ENCODE measurements at places on chromosomes 7 and 10.
A peak's percentile ranks its signal among the peaks of the same experiment; 100 is the strongest.

DNA sequence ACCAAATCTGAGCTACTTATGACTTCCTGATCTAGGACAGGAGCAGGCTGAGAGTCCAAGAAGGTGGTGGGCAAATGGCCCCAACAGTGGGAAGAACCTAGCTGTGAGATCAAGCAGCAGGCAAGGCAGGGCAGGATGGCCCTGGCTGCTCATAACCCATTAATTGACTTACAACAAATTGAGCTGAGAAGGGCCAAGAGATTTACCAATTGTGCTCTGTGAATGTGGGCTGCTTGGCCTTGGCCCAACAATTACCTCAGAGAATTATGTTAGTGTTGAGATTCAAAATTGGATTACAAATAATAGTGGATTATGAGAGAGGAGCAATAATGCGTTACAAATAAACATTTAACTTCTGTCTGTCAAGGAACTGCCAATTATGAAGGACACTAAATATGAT lies 956.5 kb downstream of the KCNMA1 start:
- DNase-seq: no peak

DNA sequence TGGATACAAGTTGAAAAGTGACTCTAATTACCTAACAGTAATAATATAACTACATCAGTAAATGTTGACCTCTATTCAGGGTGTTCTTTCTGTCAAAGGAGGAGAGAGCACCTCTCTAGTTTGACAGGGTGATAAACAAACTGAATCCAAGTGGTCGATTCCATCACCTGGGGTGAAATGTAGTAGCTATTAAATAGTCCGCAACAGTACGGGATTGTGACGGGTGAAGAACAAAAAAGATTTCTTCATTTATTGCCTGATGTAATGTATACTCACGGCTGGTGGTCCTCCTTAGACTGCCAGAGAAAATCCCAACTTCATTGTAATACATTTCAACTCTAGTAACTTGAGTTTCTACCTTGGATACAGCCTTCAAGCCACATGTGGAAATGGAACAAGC lies 292.5 kb upstream of the CELF2 start:
- no peak for DNase-seq

GRCh38 chr10:78178940-78179339 lies 145.3 kb downstream of the RPS24 start:
- no peak for DNase-seq

- DNase-seq: no peak
Observed at GRCh38 chr10:28302012-28302637, 739 bp downstream of the MPP7 start.

DNA sequence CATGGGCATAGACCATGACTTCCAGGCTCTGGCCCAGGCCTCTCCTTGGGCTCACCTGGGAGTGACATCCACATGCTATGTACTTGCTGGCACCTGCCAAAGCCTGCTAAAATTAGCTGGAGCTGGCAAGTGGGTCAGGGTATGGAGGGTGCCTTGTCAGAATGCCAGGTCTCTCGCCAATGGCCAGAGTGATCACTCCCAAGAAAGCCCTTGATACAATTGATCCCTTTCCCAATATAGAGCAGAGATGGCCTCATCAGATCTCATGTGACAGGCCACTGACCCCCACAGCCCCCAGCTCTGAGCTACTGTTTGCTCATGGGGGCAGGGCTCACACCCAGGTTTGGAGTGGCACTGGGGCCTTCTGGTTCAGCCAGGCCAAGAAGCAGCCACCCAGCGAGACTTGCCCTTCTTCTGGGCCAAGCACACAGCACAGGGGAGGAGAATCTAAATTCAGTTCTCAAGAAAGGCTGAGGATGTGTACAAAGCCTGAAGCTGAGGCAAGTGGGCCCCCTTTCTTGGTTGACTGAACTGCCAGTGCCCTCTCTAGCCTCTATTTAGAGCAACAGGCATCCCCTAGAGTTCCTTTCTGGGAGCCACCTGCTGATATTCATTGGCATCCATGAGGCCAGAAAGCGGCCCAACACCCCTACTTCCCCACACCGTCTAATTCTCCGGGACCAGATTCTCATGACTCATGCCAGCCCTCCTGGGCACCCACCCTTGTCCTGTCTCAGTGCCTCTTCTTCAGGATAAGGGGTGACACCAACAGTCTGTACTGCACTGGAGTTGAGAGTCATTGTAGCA lies 18.9 kb upstream of the MYL7 start:
- DNase-seq: no peak

DNA sequence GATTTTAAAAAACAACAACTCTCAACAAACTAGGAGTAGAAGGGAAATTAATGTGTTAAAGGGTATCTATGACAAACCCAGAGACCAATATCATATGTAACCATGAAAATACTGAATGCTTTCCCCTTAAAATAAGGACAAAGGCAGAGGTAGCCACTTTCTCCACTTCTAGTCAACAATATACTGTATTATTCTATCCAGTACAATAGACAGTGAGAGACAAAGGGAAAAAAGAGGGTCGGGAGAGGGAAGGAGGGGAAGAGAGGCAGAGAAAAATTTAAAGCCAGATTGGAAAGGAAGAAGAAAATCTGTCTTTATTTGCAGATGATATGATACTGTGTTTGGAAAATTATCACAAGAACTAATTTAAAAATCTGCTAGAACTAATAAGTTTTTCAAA lies 39.1 kb upstream of the WDFY4 start:
- DNase-seq: no peak

DNA sequence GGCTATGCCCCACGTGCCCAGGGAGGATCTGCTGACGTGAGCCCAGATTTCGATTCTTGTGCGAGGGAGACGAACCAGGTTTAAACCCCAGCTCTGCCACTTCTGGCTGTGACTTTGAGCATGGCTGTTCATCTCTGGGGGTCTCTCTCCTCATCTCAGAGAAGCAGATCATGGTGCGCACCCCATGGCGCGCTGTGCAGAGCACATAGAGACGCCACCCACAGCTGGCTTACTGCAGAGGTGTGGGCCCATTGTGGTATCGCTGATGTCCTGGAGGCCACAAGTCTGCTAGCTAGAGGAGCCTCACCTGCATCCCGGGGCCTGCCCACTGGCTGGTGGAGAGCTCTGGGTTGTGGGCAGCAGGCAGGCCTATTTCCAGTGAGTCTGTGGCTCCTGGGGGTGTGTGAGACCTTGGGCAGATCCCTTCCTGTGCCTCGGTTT lies 140.5 kb downstream of the LHPP start:
- DNase-seq: no peak

DNA sequence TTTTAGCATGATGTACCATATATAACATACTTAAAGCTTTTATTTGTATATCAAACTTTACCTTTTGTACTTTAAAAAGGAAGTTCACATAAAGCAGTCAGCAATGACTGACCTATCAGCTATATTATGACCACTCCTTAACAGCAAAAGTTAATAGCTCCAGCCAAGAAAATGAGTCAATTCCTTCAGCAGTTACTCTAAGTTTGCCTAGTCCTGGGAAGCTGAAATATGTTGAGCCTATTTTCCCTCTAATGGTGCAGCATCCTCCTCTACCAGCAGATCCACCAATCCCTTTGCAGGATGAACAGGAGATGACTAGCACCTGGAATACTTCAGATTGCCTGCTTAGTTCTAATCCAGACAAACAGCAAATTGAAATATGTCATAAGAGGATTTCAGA lies 64.2 kb downstream of the CUL2 start:
- DNase-seq: peak; percentile 13

DNA sequence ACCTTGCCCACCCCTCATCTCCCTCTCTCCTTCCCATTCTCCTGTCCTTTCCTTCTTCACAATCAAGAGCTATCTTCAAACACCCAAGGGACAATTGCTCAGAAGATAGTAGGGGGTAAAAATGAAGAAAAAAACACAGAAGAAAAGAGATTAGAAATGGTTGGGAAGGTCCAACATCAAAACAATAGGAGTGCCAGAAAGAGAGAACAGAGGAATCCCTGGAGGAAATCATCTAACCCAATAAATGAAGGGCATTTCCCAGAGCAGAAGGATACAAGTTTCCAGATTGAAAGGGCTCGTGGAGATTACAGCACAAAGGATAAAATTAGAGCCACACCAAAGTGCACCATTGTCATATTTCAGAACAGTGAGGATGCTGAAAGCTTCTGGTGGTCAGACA lies 145.6 kb downstream of the OAT start:
- DNase-seq: no peak

DNA sequence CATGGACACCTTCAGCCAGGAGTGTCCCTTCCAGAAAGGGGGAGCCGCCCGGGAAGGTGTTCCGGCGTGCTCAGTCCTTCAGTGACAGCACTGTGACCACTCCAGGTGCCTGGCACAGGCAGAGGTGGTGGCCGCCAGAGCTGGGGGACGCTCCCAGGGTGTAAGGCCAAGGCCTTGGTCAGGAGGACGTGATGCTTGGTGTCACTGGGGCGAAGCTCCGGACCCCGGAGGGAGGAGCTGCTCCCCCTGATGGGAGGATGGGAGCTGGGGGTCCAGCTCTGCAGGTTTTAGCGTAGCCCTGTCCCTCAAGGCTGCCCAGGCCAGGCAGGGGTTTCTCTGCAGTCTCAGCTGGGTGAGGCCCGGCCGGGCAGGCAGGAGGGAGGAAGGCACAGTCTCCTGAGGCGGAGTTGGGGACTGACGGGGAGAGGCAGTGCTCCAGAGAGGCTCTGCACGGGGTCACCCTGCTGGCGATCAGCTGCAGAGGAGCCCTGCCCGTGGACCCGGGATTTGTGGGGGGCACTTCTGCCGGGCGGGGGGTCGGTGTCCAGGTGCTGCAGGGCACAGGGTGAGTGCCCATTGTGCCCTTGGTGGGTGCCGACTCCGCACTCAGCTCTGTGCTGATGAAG lies 56.5 kb upstream of the DNAJB6 start:
- no peak for DNase-seq

DNA sequence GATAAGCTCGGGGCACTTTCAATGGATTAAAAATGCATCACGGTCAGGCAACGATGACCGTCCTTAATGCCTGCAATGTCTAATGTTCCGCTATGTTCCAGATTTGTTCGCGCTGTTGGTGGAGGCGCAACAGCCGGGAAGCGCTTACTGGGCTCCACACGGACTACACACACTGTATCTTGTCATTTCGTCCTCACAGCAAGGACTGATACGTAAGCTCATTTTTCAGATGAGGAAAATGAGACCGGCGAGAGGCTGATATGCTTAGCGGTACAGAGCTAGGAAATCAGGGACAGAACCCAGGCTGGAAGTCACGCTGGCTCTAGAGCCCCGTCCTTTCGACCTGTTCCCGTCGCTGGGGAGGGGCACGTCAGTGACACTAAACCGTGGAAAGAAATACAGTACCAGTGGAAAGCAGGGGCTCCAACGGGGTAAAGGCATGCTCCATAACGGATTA lies 670 bp downstream of the TPK1 start:
- DNase-seq: no peak

- no peak for DNase-seq
Observed at GRCh38 chr7:90980545-90980944, 283.7 kb upstream of the FZD1 start.

DNA sequence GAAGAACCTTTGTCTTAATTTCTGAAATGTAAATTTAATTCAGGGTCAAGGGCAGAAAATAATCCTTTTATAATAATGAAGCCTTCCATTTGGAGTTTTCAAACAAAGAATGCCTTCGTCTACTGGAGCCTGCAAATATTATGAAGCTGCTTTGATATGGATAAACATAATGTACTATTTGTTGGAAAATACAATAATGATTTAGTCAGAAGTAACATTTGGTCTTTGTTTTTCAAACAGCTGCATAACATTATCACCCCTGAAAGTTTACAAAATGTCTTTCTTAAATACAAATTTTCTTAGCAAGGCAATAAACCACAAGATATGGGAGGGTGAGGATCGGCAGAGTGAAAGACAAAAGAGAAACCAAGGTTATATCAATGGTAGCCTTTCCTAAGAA lies 41.5 kb downstream of the TMEM26 start:
- DNase-seq: no peak

DNA sequence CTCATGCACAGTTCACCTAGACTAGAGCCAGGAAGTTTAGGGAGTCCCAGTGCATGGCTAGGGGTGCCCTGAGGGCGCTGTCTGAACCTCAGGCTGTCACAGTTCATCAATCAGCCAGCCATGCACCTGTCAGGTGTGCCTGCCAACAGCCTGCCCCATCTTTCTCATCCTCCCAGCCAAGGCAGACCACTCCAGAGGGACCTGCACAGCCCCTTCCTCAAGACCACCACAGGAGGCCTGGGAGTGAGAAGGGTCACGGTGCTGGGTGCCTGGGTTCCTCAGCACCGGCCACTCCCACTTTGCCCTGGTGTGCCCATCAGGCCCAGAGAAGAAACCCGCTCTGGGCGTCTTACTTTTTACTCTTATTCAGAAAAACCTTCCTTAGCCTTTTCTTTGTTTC lies 8.4 kb downstream of the ATP6V1F start:
- DNase-seq: no peak

- no peak for DNase-seq
Observed at GRCh38 chr10:42809676-42810075, 27.1 kb downstream of the BMS1 start.

DNA sequence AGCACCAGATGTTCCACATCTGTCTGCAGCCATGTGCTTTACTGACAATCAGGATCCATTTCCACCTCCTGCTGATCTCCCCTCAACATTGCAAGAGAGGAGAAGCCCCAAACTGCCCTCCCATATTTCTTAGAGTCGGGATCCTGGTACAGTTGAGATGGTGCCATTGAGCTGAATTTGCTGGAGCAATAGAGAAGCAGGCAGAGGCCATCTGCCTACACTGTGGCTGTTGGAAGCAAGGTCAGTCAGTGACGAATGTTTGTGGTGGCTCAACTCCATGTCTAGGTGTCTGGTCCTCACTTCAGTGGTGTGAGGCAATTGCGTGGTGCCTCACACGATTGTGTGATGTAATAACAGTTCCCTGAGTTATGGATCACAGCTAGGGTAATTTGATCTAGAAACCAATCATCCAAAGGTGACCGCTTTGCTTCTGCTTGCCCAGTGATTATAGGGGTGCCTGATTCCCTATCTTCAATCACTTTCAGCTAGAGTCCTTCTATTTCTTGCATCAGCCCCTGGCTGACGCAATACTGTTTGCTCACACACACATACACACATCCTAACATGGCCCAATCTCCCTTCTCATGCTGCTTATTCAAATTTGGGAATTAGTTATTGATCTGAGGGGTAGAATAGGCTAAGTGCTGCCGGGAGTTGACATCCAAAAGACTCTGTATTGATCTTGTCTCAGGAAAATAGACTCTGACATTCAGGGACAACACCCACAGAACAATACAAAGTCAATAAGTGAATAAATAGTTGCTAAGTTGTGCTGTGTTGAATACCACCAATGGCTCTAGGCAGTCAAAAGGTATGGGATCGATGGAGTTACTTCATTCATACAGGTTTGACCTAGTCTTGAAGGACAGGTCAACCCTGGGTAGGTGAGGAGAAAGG lies 46.1 kb upstream of the SLC35B4 start:
- DNase-seq: no peak

DNA sequence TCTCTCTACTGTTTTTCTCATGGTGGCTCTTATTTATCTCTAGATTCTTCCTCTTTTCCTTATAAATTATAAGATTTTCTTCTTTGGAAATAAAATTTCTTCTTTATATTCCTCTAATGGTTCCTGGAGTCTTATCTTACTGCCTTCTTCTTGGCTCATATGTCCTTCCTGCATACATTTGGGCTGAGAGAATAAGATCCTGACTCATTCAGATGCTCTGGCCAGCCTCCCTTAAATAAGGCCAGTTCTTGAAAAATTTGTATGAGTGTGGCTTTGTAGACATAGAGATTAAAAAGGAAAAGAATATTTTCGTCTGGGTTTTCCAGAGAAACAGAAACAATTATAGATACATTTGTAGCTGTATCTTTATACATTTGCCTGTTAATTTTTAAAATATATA lies 411.3 kb downstream of the KIF20B start:
- DNase-seq: no peak

- DNase-seq: no peak
Observed at GRCh38 chr7:7569081-7569527, 2.4 kb downstream of the MIOS start.

GRCh38 chr7:105454095-105454747 lies 65.5 kb upstream of the SRPK2 start:
- DNase-seq: peak; percentile 96

Data from BJ (cell line).